ENCODE measurements at places on chromosomes 16 and 17.
A peak's percentile ranks its signal among the peaks of the same experiment; 100 is the strongest.

GRCh38 chr17:79038545-79039135, 14.7 kb downstream of the C1QTNF1 start:
- H3K4me3 ChIP-seq: no peak overlapping the region
- H3K36me3 ChIP-seq: no peaks in the 10 kb centered on the region
- peak; percentile 55 for DNase-seq
- H3K27me3 ChIP-seq: no peaks in the 10 kb centered on the region
- H3K4me1 ChIP-seq: no peaks in the 10 kb centered on the region

GRCh38 chr16:8924214-8924613, 39.5 kb downstream of the USP7 start:
- peaks cover 36% of the 10 kb centered on the region for H3K36me3 ChIP-seq
- H3K27me3 ChIP-seq: no peaks in the 10 kb centered on the region
- H3K4me3 ChIP-seq: no peak overlapping the region
- no peak overlapping the region for H3K27ac ChIP-seq

DNA sequence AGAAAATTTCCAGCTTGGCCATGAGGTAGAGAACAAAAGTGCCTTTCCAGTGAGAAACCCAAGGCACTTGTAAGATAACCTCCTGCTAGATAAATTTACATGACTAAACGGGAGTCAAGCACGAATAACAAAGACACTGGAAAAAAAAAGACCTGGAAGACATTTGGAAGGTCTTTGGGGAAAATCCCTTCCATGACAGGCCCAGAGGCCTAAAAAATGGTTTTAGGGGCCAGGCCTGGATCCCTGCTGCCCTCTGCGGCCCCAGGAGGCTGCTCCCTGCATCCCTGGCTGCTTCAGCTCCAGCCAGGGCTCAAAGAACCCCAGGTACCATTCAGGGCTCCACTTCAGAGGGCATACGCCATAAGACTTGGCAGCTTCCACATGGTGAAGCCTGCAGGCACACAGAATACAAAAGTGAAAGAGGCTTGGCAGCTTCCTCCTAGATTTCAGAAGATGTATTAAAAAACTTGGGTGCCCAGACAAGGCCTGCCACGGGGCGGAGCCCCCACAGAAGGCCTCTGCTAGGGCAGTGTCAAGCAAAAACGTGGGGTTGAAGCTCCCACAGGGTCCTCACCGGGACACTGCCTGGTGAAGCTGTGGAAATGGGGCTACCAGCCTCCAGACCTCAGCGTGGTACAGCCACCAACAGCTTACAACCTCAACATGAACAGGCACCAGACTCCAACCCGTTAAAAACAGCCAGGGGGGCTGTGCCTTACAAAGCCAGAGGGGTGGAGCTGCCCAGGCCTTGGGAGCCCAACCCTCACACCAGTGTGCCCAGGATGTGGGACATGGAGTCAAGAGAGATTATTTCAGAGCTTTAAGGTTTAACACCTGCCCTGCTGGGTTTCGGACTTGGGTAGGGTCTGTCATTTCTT, 77.1 kb downstream of the SDK2 start:
- no peaks in the 10 kb centered on the region for H3K27me3 ChIP-seq
- no peaks in the 10 kb centered on the region for H3K36me3 ChIP-seq
- DNase-seq: no peak
- H3K4me3 ChIP-seq: peak overlapping the region; percentile 18
- H3K4me1 ChIP-seq: peaks cover 3% of the 10 kb centered on the region

GRCh38 chr17:9350080-9350479, 225.5 kb downstream of the STX8 start:
- H3K4me1 ChIP-seq: no peaks in the 10 kb centered on the region
- H3K27me3 ChIP-seq: no peaks in the 10 kb centered on the region
- H3K4me3 ChIP-seq: no peak overlapping the region
- DNase-seq: no peak
- H3K36me3 ChIP-seq: no peaks in the 10 kb centered on the region
- H3K27ac ChIP-seq: no peak overlapping the region

DNA sequence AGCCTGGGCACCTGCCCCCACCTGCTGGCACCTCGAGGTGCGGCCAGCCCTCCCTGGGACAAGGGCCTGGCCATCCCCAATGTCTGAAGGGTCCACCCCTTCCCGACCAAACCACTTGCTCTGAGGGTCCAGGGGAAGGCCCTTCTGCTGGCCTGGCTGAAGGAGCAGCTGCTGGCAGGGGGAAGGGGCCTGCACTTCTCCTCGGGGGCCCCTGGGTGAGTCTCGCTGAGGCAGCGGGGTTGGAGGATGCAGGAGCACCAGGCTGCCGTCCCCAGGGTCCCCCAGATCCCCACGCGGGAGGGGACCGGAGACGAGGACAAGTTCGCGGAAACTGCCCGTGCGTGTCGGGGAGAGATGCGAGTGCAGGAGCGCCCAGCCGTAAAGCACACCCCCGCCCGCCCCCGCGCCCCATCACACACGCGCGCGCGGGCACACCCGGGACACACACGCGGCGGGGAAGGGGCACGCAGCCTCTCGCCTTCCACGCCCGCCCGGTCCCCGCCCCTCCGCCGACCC, 725 bp upstream of the CACNA1H start:
- no peaks in the 10 kb centered on the region for H3K4me1 ChIP-seq
- H3K36me3 ChIP-seq: no peaks in the 10 kb centered on the region
- DNase-seq: no peak
- H3K4me3 ChIP-seq: no peak overlapping the region
- no peak overlapping the region for H3K27ac ChIP-seq

- H3K27ac ChIP-seq: no peak overlapping the region
- no peaks in the 10 kb centered on the region for H3K4me1 ChIP-seq
- no peaks in the 10 kb centered on the region for H3K27me3 ChIP-seq
Measured at GRCh38 chr17:30961209-30962188, 9.3 kb upstream of the RNF135 start.

DNA sequence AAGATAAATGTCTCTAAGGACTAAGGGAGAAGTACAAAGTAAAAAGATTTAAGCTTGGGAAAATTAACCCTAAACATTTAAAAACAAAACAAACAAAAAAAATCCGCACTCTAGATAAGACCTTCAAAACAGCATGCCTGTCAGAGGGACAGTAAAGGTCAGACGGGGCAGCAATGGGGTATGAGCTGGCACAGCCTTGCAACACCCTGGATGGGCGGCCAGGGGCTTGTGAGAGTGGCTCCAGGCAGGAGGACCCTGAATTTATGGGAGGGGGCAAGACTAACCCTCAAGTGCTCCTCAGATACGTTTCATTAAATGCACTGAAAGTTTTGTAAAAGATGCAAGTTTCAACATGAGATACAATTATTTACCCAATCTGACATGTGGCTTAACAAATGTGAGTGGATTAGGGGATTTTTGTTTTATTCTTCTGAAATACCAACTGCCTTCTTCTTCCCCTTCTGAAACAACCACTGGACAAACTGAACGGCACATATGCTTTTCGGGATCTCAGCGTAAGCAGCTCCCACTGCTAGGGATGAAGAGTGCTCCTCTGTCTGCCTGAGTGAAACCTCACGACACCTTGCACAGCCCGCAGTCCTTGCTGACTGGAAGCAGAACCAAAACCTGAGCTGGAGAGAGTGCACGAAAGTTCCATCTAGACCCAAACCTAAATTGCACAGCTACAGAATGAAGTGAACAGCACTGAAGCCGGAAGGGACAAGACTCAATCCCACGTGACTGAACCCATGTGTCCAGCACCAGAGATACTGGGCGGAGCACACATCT, 128.4 kb downstream of the ANKRD11 start:
- no peaks in the 10 kb centered on the region for H3K27me3 ChIP-seq
- H3K36me3 ChIP-seq: peaks cover 4% of the 10 kb centered on the region
- no peak for DNase-seq

- no peaks in the 10 kb centered on the region for H3K27me3 ChIP-seq
- H3K4me1 ChIP-seq: no peaks in the 10 kb centered on the region
- H3K4me3 ChIP-seq: no peak overlapping the region
Measured at GRCh38 chr16:72797621-72798020, 250.3 kb downstream of the ZFHX3 start.

DNA sequence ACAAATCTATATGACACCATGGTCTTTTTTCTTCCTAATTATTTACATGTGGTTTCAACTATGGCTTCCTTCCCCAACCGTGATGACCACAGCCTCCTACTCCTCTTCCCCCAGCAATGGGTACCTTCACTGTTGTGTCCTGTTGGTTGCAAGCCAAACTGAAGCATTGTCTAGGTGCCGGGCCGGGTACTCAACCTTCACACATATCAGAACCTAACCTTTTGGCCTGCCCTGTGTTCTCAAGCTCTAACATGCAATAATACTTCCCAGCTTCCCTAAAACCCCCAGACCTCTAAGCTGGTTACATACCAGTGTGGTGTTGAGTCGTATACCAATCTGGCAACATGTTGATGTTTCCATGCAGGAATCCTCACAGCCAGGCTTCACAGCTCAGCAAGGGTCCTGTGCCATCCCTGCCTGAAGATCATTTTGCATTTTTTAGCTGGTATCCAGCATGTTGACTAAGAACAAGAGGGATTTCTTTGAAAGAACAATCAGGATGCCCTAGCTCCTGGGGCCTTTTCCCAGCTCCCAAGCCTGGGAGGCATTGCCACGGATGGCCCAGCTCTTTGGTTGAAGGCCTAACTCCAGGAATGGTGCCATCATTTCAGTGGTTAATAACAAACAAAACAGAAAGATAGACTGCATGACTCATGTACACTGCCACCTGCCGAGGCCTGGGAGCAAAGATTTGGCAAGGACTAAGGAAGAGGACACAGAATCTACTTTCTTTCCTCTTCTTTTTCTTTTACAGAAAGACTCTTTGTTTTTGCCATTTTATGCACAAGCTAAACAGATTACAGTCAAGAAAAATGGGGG, 373.7 kb upstream of the SALL1 start:
- no peaks in the 10 kb centered on the region for H3K27me3 ChIP-seq
- DNase-seq: no peak
- H3K27ac ChIP-seq: no peak overlapping the region
- H3K4me1 ChIP-seq: no peaks in the 10 kb centered on the region

- no peak overlapping the region for H3K4me3 ChIP-seq
- DNase-seq: no peak
- no peaks in the 10 kb centered on the region for H3K27me3 ChIP-seq
- H3K27ac ChIP-seq: no peak overlapping the region
Measured at GRCh38 chr17:68498479-68499326, 13.5 kb upstream of the PRKAR1A start.

DNA sequence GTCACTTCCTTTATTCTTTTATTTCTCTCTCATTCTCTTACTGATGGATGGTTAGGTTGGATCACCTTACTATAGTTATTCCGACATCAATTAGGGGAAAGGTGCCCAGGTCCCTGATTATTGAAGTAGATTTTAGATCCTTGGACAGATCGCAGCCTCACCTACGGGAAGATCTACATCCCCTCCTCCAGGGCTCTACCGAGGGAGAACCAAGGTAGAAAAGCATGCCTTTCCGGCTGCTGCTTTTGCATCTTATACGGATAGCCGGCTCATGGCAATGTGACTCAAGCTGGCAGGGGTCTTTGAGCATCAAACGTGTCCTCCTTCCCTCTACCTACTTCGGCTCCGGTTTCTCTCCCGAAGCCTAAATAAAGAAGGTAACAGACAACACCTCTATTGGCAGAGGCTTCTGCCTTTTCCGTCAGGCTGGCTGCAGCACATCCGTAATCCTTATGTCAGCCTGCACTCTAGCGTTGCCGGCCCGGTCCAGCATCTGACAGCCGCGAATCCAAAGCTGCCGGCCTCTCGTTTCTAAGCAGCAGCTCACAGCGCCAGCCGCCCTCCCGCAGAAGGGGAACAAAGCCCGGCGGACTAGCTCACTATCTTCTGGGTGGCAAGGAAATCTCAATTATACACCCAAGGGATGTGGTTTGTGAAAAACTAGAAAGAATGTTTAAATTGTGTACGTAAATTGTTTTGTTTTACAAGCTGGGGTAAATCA, 46.9 kb downstream of the IRX6 start:
- DNase-seq: no peak
- no peaks in the 10 kb centered on the region for H3K27me3 ChIP-seq
- peaks cover 6% of the 10 kb centered on the region for H3K4me1 ChIP-seq
- no peak overlapping the region for H3K27ac ChIP-seq

GRCh38 chr16:31113121-31114120, 4.0 kb upstream of the KAT8 start:
- peak; percentile 58 for DNase-seq
- H3K27ac ChIP-seq: no peak overlapping the region
- H3K36me3 ChIP-seq: peaks cover 36% of the 10 kb centered on the region
- H3K4me3 ChIP-seq: no peak overlapping the region

GRCh38 chr17:51391982-51392654, 131.8 kb downstream of the UTP18 start:
- no peak overlapping the region for H3K27ac ChIP-seq
- H3K4me3 ChIP-seq: no peak overlapping the region
- no peaks in the 10 kb centered on the region for H3K4me1 ChIP-seq
- no peak for DNase-seq
- H3K27me3 ChIP-seq: no peaks in the 10 kb centered on the region

DNA sequence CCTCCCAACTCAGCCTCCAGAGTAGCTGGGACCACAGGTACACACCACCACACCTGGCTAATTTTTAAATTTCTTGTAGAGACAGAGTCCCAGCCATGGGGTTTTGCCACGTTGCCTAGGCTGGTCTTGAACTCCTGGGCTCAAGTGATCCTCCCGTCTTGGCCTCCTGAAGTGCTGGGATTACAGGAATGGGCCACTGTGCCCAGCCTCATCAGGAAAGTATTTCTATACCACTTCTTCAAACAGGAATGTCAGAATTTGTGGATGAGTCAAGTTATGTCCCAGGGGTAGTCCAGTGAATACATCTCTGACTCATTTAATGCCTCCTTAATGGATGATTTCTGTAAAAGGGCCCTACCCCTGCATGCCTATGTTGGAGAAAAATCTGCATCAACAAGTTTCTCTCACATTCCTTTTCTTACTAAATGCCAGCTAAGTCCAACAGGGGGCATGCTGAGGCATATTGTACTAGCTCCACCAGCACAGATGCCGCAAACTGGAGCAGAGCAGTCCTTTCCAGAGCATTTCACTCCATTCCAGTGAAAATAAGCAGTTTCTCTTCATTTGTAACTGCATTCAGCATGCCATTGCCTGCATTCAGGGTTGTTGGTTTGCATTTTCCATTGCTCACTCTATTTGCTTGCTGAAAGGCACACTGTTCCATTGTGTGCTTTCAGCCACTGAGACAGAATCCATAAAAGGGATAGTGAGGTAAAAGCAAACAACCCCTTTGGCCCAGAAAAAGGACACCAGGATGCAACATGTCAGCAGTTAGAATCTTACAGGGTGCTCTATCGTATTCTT, 5.3 kb upstream of the CAVIN1 start:
- H3K27ac ChIP-seq: peak overlapping the region; percentile 37
- no peak overlapping the region for H3K4me3 ChIP-seq
- H3K36me3 ChIP-seq: no peaks in the 10 kb centered on the region
- DNase-seq: peak; percentile 92
- no peaks in the 10 kb centered on the region for H3K27me3 ChIP-seq

- H3K4me1 ChIP-seq: peaks cover 27% of the 10 kb centered on the region
- H3K36me3 ChIP-seq: peaks cover 21% of the 10 kb centered on the region
- no peaks in the 10 kb centered on the region for H3K27me3 ChIP-seq
- no peak overlapping the region for H3K4me3 ChIP-seq
- H3K27ac ChIP-seq: no peak overlapping the region
Measured at GRCh38 chr17:83099570-83100181, 20.3 kb downstream of the METRNL start.

DNA sequence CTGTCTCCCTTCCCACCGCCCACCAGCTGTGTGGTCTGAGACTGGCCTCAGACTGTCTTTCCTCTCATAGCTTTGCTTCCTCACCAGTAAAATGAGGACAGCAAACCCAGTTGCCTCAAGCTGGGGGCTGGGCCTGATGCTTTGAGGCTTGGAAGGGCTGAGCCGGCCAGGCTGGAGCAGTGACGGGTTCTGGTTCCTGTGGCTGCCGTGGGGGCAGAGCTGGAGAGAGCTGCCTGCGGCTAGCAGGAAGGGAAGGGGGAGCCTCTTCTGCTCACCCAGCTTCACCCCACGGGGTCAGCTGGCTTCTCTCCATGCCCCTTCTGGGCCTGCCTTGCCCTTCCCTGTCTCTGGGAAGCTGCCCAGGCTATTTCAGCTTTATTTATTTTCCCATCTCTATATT, 23.7 kb downstream of the LASP1 start:
- no peaks in the 10 kb centered on the region for H3K27me3 ChIP-seq
- DNase-seq: peak; percentile 47
- no peak overlapping the region for H3K4me3 ChIP-seq
- H3K4me1 ChIP-seq: peaks cover 2% of the 10 kb centered on the region
- no peak overlapping the region for H3K27ac ChIP-seq
